ENCODE measurements at places on chromosomes 5 and 9.

- no peak for DNase-seq
Observed at GRCh38 chr9:17594961-17595360, 16.1 kb downstream of the SH3GL2 start.

- no peak for DNase-seq
Observed at GRCh38 chr5:6861667-6862066, 148.4 kb downstream of the TENT4A start.

DNA sequence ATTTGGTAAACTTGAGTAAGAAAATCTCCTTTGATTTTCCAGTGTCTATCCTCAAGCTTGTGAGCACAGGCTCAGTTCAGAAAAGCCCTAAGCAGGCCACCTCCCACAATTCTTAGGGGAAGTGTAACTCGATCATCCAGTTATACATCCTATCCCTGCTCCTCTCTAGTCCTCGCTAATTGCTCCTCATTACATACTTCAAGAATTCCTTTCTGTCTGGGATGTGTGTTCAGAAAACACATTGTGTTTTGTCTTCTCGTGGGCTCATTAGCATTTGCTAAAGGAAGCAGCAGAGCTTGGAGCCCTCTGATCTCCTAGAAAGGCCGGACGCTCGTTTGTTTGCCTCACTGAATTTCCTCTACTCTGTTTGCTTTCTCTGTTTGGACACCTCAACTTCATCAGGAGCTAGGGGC, 268.2 kb upstream of the RFX3 start:
- no peak for DNase-seq

GRCh38 chr5:8756498-8757084, 789.3 kb downstream of the SEMA5A start:
- no peak for DNase-seq

DNA sequence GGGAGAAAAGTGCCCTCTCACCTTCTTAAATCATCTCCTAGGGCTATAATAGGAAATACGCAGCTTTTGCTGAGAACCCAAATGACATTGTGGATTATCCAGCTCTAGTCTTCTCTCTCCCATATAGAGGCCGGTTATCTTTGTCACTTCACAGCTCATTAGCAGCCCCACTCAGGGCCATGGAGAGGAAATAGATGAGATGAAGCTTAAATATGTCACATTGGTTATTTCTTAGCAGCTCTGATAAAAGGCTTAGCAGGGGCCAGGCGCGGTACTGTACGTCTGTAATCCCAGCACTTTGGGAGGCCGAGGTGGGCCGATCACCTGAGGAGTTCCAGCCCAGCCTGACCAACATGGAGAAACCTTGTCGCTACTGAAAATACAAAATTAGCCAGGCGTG, 90.0 kb downstream of the GHR start:
- DNase-seq = no peak

GRCh38 chr5:142796492-142797109, 26.4 kb downstream of the ARHGAP26 start:
- no peak for DNase-seq

GRCh38 chr5:8714198-8714597, 831.7 kb downstream of the SEMA5A start:
- no peak for DNase-seq

DNA sequence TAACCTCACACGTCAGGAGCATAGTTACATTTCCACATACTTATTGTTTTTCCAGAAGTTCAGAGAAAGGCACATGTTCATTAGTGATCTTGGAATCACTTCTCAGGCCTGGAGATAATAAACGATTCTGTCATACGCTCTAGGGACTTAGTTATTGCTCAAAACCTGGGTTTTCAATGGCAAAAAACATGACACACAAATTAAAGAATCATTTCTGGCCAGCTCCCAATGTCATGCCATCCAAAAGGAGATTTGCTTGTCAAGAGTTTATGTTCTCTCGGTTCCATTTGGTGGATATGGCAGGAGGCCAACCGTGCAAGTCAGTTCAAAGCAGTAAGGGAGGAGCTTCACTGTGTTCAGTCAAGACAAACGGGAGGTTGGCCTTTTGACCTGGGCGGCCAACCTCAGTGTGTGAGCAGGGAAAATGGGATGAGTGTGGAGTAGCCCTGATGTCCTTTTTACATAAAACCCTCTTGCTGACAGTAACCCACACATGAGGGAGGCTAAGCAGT, 123.4 kb downstream of the NXNL2 start:
- DNase-seq = no peak

- no peak for DNase-seq
Observed at GRCh38 chr9:36035006-36035405, 1.7 kb upstream of the RECK start.

DNA sequence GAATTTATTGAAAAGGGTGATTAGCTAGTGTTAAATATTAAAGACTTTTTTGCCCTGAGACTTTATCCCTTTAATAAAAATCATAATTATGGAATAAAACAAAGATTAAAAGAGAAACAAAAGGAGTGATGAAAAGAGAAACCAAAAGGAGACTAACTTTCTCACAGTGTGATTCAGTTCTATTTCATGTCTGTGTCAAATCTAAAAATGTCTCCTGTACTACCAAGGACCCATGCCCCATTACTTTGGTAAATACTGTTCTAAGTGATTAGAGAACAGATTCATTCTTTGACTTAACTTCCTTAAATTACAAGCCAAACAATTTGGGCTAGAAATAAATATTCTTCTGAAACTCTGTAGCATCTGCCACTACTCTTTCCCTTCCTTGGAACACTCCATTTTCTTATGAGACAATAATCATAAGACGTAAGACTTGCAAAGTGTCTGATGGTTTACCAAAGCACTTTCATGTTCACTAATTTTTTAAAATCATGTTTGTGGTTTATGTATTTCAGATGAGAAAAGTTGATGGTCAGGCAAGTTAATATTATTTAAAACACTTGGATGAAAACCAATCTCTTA, 319.0 kb downstream of the EBF1 start:
- no peak for DNase-seq

DNA sequence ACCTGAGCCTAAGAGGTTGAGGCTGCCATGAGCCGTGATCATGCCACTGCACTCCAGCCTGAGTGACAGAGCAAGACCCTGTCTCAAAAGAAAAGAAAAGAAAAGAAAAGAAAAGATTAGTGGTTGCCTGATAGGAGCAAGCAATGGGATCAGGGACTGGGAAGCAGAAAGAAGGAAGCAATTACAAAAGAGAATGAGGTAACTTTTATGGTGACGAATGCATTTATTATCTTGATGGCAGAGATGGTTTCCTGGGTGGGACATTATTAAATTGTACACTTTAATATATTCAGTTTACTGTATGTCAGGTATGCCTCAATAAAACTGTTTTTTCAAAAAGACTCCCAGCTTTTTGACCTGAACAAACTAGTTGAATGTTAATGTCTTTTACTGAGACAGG, 7.5 kb upstream of the PFDN1 start:
- no peak for DNase-seq

DNA sequence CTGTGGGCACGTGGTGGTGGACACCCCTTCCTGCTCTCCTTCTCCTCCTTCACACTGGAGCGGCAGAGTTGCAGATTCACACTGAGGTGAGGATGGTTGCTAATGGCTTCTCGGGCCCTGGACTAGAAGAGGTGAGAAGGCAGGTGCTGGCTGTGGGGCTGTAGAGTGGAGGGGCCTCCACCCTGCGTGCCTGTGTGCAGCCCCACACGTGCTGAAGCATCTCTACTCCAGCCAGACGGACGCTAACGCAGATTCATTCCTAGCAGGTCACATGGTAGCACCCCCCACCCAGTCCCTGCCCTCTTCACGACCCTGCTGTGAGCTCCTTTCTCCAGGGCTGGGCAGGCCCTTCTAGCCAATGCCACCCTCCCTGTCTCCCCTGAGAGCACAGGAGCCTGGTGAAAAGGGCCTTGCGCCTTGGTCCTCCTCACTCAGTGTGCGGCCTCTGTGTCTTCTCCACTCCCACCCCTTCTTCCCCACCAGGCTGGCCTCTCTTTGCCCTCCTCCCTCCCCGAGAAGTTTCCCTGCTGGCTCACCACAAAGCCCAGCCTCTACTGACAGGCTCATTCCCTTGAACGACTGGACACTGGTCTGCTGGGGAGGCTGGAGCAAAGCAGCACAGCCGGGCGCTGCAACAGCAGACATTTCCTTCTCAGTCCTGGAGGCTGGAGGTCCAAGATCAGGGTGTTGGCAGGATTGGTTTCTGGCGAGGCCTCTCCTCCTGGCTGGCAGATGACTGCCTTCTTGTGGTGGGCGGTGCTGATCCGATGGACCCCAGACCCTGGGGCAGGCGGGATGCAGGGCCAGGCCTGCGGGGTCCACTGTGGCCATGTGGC, 14.2 kb downstream of the CACNA1B start:
- DNase-seq = no peak

- no peak for DNase-seq
Observed at GRCh38 chr5:312845-313244, 8.7 kb upstream of the AHRR start.

DNA sequence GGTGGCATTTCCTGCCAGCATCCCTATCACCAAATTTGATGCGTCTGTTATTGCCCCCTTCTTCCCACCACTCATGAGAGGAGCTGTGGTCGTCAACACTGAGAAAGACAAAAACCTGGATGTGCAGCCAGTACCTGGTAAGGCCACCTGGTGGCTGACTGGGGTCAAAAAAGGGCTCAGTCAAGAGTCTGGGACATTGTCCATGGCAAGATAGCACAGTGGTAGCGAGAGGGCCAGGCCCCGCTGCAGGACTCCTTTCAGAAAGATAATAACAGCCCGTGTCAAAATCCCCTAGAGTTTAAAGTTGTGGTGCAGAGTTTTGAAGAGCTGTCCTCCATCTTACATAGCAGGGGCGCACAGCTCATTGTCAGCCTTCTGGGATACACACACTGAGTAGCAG, 40.8 kb downstream of the CSF1R start:
- no peak for DNase-seq

- DNase-seq = no peak
Observed at GRCh38 chr5:42812620-42813019, 928 bp upstream of the SELENOP start.

GRCh38 chr5:68217528-68217927, 2.0 kb downstream of the PIK3R1 start:
- no peak for DNase-seq

GRCh38 chr9:135471791-135472640, 7.6 kb upstream of the PPP1R26 start:
- DNase-seq = no peak

GRCh38 chr9:96425500-96426169, 7.5 kb upstream of the ZNF367 start:
- DNase-seq = no peak

DNA sequence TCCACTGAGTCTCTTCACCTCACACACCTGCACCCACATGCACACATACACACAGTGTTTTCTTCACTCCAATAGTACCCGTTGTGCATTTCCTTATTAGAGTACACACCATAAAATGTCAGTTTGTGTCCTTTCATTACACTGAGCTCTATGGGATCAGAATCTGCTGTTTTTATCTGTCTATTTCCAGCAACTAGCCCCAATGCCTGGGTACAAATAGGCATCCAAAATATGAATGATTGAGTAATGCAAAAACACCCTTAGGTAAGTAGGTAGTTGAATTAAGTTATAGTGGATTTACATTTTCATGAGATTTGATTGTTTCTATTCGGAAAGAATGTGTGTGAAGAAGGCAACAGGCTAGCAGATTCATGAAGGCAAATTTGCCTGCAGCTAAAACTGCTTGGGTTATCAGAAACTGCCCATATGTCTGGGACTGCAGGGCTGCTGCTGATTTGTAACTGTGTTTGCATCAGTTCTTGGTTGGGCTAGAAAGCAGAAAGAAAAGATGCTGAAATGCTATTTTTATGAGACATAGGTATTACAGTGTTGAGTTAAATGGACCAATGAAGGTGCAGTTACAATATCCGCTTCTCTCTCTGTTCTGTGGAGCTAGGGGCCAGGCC, 26.9 kb downstream of the PPP3R2 start:
- DNase-seq = no peak

DNA sequence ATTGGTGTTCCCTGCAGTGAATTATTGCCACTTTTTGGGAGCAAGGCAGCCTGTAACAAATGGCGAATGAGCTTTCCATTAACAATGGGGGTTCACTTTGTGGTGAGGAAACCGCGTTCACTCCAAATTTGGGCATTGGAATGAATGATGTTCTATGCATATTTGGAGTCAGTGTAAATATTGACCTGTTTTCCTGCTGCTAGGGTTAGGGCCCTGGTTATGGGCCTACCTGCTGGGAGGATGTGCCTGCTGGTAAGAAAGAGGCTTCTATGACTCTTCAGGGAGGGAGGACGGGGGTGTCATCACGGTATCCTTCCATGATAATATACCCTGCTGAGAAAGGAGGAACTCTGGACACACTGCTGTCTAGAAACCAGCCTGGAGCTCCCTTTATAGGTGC, 29.0 kb downstream of the C9orf50 start:
- no peak for DNase-seq

GRCh38 chr5:181170237-181170825, 22.9 kb downstream of the OR2V2 start:
- DNase-seq = no peak

GRCh38 chr9:27701587-27701986, 128.3 kb upstream of the C9orf72 start:
- DNase-seq = peak; percentile 63

All from right forelimb (tissue), 1 donor.